ENCODE measurements at places on chromosomes 1 and 21. TPM values are rescaled to one million over a fixed set of nuclear protein-coding genes. Genes with fewer than 3 reads are reported as not detected.

DNA sequence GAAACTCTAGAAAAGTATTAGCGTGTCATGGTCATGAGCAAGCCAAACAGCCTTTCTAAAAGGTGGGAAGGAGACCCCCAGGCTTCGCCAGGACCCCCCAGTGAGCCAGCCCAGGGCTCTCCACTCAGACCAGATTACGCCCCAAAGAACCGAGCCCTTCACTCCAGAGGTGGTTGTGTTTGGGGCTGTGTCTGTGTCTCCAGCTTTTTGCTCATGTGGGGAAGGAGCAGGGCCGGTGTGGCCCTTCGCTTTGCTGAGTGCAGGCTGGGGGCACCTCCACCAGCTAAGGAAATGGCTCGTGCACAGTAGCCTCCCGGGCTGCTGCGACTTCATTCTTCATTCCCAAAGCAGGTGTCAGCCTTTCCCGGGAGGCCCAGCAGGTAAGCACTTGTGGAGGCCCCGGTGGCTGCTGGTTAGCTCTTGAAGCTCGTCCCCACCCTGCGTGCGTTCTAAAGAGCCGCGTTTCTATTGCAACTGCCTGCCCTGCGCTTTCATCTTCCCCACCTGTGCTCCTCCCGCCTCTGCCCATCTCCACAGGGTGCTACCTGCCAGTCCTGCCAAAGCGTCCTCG, 531 bp downstream of the TSPEAR start:
- no peak for DNase-seq

DNA sequence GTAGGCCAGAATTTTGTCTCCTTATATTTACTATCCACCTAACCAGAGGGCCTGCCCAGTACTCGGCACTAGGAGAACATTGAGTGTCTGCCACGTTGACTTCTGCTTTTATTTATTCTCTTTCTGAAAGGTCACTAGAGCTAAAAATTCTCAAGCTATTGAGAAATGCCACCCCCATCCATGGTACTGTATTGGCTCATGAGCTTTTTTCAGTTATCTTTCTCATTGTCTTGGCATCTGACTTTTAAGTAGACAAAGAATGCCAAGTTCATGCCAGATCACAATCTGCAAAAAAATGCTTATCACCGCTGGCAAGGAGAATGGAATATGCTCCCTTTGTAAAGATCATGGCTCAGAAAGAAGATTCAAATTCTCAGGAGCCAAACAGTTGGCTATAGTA, 49.8 kb upstream of the MROH9 start:
- DNase-seq, result no peak

GRCh38 chr1:244210884-244211558, 159.9 kb downstream of the ZBTB18 start:
- DNase-seq, result no peak

GRCh38 chr1:172308577-172308976, 111.9 kb upstream of the C1orf105 start:
- no peak for DNase-seq

- no peak for DNase-seq
Observed at GRCh38 chr1:89935235-89935634, 59.7 kb upstream of the ZNF326 start.

GRCh38 chr1:71948561-71948960, 333.8 kb downstream of the NEGR1 start:
- DNase-seq, result no peak

GRCh38 chr1:26021647-26022403, at the start of gene EXTL1:
Gene EXTL1 (plus strand): TSS chr1:26021775. CDS start chr1:26022647, 872 bp downstream.
- no peak for DNase-seq

GRCh38 chr1:3588395-3588794, 22.9 kb downstream of the MEGF6 start:
- no peak for DNase-seq

DNA sequence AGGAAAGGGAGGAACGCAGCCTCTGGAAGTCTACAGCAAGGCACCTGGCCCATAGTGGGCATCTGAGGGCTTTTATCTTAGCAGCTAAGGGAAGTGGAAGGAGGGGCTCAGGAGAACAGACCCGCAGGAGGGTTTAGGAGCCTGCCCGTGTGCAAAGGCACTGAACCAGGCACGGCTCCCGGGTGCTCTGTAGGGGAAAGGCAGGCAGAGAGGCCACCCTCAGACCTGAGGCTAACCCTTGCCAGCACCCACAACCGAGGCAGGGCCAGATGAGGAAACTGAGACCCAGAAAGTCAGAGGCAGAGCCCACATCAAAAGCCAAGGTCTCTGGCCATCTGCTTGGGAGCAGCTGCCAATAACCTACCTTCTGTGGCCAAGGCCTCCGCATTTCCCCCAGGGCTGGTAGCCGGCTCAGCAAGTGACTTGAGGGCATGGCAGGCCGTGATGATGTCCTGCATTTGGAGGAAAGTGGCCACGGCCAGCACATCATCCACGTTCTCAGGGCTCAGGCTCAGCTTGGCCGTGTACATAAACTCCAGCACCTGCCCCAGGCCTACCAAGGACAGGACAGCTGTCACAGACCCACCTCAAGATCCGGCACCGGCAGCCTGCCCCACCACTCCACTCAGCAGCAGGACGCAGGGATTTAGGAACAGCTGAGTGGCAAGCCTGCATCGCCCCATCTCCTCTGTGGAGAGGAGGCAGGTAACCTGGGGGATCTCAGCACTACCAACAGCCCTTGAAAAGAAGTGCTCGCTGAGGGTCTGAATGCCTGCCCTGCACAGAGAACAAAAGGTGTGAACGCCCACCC, 29.1 kb downstream of the ZBTB17 start:
- DNase-seq, result no peak

DNA sequence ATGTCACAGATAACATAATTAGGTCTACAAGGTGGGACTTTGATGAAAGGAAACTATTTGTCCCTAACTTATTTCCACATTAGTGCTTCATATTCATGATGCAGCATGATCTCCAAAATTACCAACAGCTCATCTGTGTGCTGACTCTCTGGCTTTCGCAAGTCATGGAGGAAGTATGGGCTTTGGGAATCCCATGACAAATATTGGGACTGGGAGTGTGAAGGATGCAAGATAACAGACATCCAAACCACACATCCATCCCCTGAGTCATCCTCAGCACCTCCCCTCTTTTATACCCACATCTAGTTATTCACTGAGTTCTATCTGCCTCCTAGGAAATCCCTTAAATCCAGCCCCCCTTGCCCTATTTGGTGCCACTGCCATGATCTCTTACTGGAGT, 102.8 kb upstream of the COL24A1 start:
- DNase-seq, result no peak

DNA sequence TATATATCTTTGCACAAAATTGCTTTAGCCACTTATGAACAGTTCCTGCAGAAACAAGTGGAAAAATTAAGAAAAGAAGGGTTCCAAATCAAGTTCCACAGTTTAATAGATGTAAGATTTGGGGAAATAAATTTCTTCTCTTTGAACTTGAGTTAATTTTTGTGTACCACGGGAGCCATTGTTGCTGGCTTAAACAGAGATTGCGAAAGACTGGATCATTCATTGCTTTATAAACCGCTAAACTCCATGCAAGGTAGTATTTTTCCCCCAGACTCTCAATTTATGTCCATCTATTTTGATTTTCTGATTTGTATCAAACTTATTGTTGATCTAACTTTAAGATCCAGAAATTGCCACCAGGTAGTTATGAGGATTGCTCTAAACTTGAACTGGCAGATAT, 246.1 kb upstream of the ADGRL4 start:
- no peak for DNase-seq

DNA sequence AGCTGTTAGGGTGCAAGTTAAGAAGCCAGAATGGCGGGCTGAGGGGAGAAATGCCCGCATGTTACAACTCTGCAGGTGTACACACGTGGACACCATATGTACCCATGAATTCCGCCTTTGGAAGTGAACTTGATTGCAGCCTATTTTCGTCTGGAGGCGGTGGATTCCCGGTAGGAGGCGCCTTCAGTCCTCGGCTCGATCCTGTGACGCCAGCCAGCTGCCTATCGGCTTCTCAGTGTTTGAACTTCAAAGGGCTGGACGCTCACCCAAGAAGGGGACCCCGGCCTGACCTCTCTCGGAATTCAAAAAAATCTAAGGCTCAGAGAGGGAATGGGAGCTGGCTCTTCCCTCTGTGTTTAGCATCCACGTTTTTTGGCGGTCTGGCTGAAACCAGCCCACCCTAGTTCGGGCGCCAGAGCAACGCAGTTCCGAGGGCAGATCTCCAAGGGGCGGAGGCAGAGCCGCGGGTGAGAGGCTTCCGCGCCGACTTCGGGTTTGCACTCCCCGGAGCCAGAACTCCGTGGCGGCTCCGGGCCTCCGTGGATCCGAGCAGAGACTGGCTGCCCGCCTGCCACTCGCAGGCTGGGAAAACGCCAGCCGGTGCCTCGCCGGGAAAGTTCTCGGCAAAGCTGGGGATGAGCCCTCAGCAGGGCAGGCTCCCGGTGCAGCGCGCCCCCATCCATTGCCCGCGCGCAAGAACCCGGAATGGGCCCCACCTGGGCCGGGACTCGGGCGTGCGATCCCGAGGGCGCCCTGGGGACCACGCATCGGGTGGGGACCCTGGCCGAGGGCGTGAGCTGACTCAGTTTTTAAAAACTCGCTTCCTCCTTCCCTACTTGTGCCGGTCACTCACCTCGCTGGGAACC, 996 bp upstream of the TMEM51 start:
- peak; percentile 84 for DNase-seq

DNA sequence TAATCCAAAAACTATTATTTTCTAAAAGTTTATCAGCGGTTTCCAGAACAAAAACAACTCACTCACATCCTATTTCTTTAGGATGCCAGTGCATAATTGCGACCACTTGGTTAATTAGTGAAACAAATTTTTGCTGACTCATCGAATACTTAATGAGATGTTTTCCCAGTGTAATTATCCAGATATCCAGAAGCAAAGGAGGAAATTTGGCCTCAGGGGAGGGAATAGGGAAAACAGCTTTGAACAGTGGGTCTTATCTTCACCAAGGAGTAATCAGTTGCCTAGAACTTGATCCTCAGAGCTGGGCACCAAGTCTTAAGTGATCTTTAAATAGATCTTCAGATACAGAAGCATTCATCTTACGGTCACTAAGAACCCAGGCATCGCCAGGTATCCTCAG, 24.3 kb downstream of the STYXL2 start:
- DNase-seq, result no peak

DNA sequence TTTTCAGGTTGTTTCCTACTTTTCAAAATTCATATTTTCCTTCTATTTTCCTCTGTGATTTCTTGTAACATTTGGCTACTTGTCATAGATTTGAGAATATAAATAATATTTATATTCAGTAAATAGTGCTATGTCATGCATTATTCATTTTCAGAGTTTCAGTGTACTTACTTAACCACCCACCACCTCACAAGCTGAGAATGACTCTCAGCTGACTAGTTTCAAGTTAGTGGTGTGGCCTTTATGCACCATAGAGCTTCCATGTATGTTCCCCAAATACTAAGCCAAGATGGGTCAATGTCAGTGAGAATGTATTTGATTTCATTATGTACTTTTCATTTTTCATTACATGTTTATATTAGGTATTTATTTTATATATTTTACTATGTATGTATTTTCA, 56.9 kb upstream of the RGS1 start:
- no peak for DNase-seq

DNA sequence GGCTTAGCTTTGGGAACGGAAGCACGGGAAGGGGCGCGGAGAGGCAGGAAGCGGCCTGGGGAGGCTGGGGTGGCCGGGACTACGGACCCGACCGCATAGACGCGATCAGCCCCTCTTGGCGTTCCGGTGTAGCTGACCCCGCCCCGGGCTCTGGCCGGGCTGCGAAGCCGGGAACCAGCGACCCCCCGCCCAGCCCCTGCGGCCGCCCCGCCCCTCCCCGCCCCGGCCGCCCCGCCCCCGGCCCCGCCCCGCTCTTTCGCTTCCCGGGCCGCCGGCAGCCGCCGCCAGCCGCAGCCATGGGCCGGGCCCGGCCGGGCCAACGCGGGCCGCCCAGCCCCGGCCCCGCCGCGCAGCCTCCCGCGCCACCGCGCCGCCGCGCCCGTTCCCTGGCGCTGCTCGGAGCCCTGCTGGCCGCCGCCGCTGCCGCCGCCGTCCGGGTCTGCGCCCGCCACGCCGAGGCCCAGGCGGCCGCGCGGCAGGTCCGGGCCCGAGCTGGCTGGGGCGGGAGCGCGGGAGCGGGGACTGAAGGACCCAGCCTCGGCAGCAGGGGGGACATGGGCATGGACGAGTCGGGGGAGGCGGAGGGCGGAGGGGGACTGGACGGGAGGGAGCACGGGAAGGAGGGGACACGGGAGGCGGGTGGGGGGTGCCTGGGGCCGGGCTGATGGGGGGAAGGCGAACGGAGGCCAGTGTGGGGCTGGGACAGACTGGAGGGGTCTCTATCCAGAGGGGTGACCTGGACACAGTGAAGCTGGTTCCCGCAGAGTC, at the start of gene SELENON:
TSS of gene SELENON (plus strand) at position 259 of the 768 bp plus-strand sequence. CDS start at position 297, 38 bp downstream.
- DNase-seq, result no peak

DNA sequence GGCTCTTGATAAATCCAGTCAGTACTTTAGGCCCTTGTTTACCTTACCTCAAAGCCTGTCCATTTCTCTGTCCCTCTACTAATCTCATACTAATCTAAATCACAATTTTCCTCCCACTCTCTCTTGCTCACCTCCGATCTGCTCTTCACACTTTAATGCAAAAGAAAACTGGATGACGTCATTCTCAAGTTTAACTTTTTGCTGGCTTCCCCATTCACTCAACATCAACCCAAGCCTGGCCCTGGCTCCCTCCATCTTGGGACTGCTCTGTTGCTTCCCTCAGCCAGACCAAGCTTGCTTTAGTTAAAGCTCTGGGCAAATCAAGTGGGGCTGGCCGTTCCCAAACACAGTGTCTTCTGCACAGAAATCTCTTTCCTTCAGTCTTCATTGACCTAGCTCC, 29.7 kb downstream of the COA6 start:
- no peak for DNase-seq

- no peak for DNase-seq
Observed at GRCh38 chr1:201217146-201217545, 26.5 kb downstream of the IGFN1 start.

DNA sequence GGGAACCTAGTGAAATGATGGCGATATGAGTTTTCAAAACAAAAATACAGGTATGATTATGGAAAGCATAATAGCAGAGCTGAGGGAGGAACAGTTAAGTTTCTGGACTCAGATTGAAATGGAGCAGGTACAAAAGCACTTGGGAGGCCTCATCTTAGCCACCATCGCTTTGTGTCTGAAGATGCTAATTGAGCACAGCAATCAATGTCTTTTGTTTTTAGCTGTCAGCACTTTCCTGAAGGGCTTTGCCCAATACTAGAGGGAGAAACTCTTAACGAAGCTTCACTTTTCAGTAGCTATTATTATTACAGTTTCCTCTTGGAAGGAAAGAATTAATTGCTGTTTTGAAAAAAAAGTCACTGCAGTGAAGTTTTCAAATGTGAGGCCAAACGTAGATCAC, 348.7 kb downstream of the RWDD3 start:
- DNase-seq, result no peak

PTCH2 gene
- polyA plus RNA-seq, result 5.3 TPM

SHISAL2A gene
- 1.2 TPM for polyA plus RNA-seq

S100A7A gene
- not detected for polyA plus RNA-seq

GNG12 gene
- 130 TPM for polyA plus RNA-seq

MR1 gene
- polyA plus RNA-seq, result 5.7 TPM

ANXA9 gene
- polyA plus RNA-seq, result 12.6 TPM

OR6K3 gene
- polyA plus RNA-seq, result 0.11 TPM
